ENCODE measurements at places on chromosomes 12 and 14.

- no peak for DNase-seq
These were observed 110.6 kb downstream of the DIO2 start for GRCh38 chr14:80100681-80101080.

GRCh38 chr14:67703997-67704396 is 2.3 kb downstream of the RDH12 start:
- DNase-seq: no peak

DNA sequence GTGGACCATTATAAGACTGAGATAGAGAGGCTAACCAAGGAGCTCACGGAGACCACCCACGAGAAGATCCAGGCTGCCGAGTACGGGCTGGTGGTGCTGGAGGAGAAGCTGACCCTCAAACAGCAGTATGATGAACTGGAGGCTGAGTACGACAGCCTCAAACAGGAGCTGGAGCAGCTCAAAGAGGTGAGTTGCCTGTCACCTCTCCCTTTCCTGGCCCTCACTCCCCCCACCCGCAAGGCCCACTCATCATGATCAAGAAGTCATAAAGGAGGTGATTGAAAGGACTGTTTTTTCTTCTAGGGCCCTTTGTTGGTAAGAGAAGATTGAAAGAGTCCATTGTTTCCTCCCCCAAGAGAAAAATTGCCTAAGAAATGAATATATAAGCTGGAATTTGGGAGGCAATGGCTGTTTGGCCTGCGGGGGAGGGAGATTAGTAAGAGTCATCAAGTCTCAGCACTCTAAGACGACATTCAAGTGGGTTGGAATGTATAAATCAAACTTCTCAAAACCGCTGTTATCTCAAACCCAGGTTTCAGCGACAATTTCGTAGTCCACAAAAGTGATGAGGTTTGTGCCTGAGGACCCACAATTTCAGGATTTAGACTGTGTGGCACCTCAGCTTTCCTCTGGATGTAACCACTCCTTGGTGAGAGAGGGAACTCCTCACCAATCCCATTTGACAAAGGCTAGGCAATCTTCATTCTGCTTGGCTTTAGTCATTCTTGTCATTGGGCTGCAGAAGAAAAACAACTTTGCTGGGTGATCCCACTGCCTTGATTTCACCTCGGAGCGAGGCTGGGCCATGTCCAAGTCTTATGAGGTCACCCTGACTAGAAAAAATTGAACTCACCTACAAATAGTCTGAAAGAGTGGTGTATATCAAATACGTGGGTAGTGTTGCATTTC is 966 bp downstream of the BICD1 start:
- no peak for DNase-seq

DNA sequence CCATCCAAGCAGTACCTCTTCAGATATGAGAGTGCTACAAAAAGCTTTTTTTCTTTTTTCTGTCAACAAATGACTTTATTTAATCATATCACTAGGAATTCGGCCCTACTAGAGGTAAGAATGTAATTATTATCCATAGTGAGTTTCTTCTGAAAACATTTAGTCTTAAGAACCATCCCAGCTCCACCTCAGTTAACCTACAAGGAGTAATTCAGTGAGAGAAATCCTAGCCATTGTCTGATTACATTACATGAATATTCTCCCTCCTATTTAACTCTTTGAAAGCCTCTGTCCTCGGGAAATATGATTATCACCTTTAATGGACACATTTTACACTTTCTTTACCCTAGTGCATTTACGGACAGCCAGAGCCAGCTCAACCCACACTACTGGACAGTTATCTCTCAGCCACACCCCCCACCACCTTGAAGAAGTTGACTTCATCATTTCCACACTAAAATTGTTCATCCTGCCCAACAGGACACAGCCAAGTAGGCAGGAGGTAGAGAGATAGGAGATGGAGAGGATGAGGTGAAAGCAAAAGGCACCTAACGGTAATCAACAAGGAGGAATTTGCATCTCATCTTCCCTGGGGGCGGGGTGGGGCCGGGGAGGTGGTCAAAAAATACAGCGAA is 1.3 kb downstream of the PPFIA2 start:
- no peak for DNase-seq

GRCh38 chr12:128848371-128848770 is 4.9 kb upstream of the GLT1D1 start:
- no peak for DNase-seq

- DNase-seq: no peak
These were observed 166.7 kb upstream of the MYL2 start for GRCh38 chr12:111086947-111087700.

DNA sequence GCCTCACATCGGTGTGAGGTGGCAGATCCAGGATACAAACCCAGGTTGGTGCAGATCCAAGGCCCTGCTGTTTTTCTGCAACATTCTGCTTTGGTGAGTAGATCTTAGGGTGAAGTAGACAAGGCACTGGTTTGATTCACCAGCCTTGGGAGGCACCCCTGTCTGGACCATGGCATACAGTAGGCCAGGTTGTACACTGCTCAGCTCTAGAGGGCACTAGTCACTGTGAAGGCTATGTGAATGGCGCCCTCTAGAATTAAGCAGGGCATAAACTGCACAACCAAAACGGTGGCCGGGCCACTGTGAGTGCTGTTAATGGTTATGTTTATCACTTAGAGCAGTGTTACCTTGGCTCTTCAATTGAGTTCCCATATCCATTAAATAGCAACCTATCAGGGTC is 280.6 kb upstream of the PWP1 start:
- DNase-seq: no peak

- DNase-seq: no peak
These were observed 26.3 kb downstream of the BATF start for GRCh38 chr14:75548544-75548943.

GRCh38 chr12:118269806-118270205 is 102.9 kb downstream of the TAOK3 start:
- DNase-seq: no peak

DNA sequence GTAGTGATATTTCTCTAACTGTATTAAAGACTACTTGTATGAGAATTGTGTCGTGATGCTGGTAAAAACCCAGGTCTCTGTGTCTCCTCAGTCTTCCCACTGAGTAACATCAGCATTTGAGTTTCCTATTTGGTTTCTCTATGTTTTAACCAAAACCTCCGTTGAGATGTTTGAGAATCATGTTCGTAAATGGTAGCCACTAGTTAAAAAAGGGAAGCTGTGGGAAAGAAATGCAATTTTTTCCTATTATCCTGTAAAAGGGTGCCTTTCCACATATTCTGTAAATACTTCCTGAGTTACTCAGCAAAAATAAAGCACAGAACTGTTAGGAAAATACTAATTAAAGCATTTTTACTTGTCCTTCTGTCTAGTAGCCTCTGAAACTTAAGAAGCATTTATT is 7.0 kb downstream of the CLEC1B start:
- no peak for DNase-seq

GRCh38 chr14:59101476-59101875 is 87.0 kb upstream of the DAAM1 start:
- no peak for DNase-seq

GRCh38 chr14:64209444-64210131 is 84.6 kb downstream of the ESR2 start:
- no peak for DNase-seq

GRCh38 chr12:76919383-76920171 is 40.8 kb upstream of the CSRP2 start:
- DNase-seq: no peak

- no peak for DNase-seq
These were observed 250.1 kb upstream of the PWP1 start for GRCh38 chr12:107435520-107435919.

GRCh38 chr12:38772437-38772836 is 133.0 kb downstream of the CPNE8 start:
- no peak for DNase-seq

- no peak for DNase-seq
These were observed 147.6 kb downstream of the PHETA1 start for GRCh38 chr12:111221062-111222026.

DNA sequence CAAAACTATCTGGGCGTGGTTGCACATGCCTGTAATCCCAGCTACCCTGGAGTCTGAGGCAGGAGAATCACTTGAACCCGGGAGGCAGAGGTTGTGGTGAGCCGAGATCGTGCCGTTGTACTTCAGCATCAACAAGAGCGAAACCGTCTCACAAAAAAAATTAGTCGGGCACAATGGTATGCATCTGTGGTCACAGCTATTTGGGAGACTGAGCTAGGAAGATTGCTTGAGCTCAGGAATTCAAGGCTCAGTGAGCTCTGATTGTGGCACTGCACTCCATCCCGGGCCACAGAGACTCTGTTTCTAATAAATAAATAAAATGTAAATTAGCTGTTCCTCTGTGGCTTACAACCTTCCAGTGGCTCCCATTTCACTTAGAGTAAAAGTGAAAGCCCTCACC is 28.0 kb downstream of the RCOR1 start:
- DNase-seq: no peak

- DNase-seq: no peak
These were observed 34.5 kb downstream of the USP44 start for GRCh38 chr12:95516757-95517156.

- no peak for DNase-seq
These were observed 8.2 kb downstream of the ANG start for GRCh38 chr14:20696764-20697163.

DNA sequence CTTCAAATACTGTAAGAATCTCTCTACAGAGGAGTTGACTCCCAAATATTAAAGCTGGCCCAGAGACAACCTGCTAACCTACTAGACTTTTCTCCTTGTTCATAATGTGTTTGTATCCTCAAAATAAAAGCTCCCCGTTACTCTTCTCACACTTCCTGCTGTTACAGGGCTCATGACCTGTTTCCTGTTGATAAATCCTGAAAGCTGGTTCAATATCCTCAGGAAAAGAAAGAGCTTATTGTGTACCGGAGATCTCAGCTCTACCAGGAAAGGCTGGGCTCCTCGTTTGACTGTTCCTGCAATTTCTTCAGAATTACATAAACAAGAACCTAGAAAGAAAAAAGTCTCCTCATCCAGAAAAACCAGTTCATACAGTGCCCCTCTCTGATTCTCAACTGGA is 30.8 kb downstream of the CLEC1A start:
- DNase-seq: no peak

DNA sequence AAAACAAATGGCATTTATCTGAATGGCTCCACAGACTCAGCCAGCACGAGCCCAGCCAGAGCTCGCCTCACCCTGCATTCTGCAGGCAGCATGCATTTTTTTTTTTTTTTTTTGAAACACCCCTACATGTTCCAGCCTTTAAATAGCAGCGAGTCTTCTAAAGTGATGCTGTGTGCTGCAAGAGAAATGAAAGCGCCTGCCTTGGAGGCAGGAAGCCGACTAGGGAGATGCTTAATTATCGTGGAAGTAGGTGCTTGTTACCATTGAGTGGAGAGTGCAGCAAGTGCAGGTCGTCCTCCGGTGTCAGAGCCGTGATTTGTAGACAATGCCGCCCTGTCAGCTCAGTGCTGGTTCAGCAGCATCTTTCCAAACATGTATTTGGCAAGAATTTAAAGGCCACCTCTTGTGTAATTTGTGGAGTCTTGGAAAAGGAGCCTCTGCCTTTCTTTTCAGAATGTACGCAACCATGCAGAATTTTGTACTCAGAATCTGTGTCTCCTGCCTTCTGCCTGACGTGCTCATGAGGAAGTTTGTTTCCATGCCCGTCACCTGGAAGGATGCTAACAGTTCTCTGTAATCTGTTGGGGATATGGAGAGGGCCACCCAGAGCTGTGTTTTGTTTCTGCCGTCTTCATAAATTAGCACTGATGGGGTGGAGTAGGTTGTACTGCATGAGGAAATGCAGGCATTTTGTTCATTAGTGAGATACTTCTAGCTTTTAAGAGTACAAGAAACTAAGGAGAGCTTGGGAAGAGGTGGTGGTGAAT is 345.9 kb upstream of the RGS6 start:
- no peak for DNase-seq

GRCh38 chr14:81028461-81028860 is 73.0 kb downstream of the TSHR start:
- DNase-seq: no peak

- no peak for DNase-seq
These were observed 116.2 kb downstream of the LRRIQ1 start for GRCh38 chr12:85152311-85152729.

GRCh38 chr12:132622437-132623071 is 4.0 kb downstream of the P2RX2 start:
- no peak for DNase-seq

GRCh38 chr14:103736546-103737431 is 21.2 kb downstream of the ZFYVE21 start:
- DNase-seq: no peak

GRCh38 chr12:57460841-57461275 is 1.3 kb downstream of the GLI1 start:
- no peak for DNase-seq

GRCh38 chr12:104490850-104491249 is 34.1 kb downstream of the CHST11 start:
- no peak for DNase-seq

GRCh38 chr14:103628221-103628683 is 759 bp upstream of the KLC1 start:
- DNase-seq: no peak

DNA sequence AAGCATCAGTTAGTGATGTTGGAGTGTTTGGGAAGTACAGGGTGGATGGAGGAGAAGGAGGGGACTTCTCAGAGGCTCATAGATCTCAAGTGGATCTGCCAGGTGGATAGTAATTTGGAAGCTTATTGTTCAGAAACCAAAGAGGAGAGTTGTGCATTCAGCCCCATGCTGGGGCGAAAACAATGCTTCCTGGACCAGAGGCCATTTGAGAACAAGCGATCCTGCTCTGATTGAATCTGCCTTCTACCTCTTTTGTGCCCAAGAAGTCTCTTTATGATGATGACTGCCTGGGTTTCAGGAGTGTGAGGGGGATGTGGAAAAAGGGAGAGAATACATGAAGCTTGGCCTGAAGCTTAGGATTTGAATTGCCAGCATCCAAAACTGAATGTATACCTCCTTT is 110.8 kb upstream of the SRRM4 start:
- DNase-seq: no peak

DNA sequence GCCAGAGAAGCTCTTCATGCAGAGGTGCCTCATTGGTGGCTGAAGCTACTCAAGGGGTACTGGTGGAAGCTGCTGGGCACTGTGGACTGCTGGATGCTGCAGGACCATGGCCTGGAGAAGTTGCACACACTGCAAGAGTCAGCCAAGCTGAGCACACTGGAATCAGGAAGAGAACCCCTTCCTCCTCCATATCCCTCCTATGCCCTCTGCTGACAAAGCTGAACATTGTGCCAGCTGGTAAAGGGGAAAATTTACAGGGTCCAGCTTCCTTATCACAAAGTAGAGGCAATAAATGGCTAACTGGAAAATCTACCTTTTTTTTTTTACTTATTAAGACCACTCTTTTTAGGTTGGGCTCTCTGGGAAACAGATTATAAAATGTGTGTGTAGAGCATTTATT is 6.5 kb downstream of the CCDC175 start:
- no peak for DNase-seq

DNA sequence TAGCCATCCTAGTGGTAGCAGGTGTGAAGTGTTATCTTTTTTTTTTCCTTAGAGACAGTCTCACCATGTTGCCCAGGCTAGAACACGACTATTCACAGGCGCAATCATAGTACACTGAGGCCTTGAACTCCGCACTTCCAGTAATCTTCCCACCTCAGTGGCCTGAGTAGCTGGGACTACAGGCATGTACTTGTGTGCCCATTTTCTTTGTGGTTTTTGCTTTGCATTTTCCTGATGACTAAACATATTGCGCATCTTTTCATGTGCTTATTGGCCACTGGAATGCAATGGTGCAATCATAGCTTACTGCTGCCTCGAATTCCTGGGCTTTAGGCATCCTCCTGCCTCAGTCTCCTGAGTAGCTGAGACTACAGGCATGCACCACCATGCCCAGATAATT is 33.3 kb upstream of the GCH1 start:
- no peak for DNase-seq
